Osteoblast (primary cell): ENCODE measurements at places on chromosomes 12 and 14. TPM values are rescaled to one million over a fixed set of nuclear protein-coding genes. Genes with fewer than 3 reads are reported as not detected.
A peak's percentile ranks its signal among the peaks of the same experiment; 100 is the strongest.

NCKAP5L gene
- total RNA-seq: 34.8 and 40.5 TPM in 2 replicates

CAPRIN2 gene
- 32.9 and 42.7 TPM in 2 replicates for total RNA-seq

NXPH4 gene
- total RNA-seq: 0.88 and 1.1 TPM in 2 replicates

AMHR2 gene
- not detected in 2 replicates for total RNA-seq

TESPA1 gene
- not detected in 2 replicates for total RNA-seq

NFKBIA gene
- total RNA-seq: 43.6 and 51.0 TPM in 2 replicates

TMPRSS12 gene
- total RNA-seq: not detected in 2 replicates

P3H3 gene
- 108 and 130 TPM in 2 replicates for total RNA-seq

WSCD2 gene
- total RNA-seq: 0.36 TPM in 1 of 2 replicates, not detected in the other

OTOGL gene
- 0.36 and 0.59 TPM in 2 replicates for total RNA-seq

MDGA2 gene
- not detected in 2 replicates for total RNA-seq

ABCC9 gene
- total RNA-seq: 14.5 and 28.3 TPM in 2 replicates

C2CD5 gene
- total RNA-seq: 22.1 and 25.0 TPM in 2 replicates

TSHR gene
- not detected in 2 replicates for total RNA-seq

CMA1 gene
- total RNA-seq: not detected in 2 replicates

ZFYVE1 gene
- 30.8 and 38.0 TPM in 2 replicates for total RNA-seq

MIPOL1 gene
- 9.0 and 9.7 TPM in 2 replicates for total RNA-seq

- no peaks in the 10 kb centered on the region for H3K36me3 ChIP-seq
- H3K27me3 ChIP-seq: peaks cover 19% of the 10 kb centered on the region
- DNase-seq: no peak
- H3K4me1 ChIP-seq: no peaks in the 10 kb centered on the region
- no peak overlapping the region for H3K27ac ChIP-seq
Measured at GRCh38 chr14:22797017-22797917, 18.0 kb downstream of the SLC7A7 start.

DNA sequence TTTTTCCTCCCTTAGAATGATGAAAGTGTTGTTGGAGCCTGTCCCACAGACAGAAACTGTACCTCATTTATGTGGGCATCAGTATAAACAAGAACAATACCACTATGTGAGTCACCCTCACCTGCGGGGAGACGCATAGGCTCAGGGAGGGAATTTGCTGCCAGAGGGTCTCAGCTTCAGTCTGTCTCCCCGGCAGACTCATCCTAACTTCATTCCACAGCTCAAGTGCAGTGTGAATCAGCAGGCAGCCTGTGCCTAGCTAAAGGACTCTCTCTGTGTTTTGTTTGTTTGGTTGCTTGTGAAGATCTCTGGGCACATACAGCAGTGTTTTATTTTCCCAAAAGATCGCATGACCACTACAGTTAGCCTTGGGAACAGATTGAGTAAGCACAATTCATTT, 98.9 kb downstream of the PRKCH start:
- peak; percentile 19 for DNase-seq
- no peaks in the 10 kb centered on the region for H3K4me1 ChIP-seq
- H3K36me3 ChIP-seq: no peaks in the 10 kb centered on the region

DNA sequence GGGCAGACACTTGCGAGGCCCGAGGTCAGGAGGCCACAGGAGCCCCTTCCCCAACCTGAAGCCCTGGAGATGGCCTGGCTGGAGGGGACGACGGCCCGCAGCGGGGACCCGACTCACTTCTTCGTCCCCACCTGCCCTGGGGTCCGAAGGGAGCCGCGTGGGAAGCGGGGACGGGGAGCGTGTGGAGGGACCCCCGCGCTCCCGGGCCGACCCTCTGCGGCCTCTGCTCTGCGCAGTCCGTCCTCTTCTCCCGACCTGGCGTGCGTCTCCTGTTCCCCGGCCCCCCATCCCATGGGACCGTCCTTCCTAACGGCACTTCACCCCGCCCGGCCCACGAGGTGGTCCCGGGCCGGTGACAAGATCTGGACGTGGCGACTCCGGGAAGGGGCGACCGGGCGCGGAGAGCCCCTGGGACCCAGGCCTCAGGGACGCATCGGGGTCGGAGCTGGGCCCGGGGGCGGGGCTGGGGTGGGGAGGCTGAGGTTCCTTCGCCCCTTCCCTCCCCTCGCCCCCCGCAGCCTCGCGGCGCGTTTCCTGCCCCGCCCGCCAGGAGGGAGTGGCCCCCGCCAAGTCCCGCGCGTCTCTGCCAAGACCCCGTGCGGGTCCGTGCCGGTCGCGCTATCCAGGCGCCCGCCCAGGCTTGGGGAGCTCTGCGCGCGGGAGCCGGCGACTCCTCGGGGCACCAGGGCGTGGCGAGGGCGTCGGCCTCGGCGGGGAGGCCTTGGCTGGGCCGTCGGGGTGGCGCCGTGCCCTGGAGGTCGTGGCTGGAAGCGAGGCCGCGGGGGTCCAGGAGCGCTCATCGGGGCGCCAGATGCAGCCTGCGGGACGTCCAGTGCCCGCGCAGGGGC, 97.1 kb downstream of the TNFAIP2 start:
- H3K36me3 ChIP-seq: no peaks in the 10 kb centered on the region
- peaks cover 40% of the 10 kb centered on the region for H3K27me3 ChIP-seq
- no peak overlapping the region for H3K4me3 ChIP-seq
- no peak overlapping the region for H3K27ac ChIP-seq
- no peak for DNase-seq

- peak; percentile 18 for DNase-seq
- no peak overlapping the region for H3K4me3 ChIP-seq
- H3K27ac ChIP-seq: peak overlapping the region; percentile 15
Measured at GRCh38 chr12:95723693-95724384, 66.7 kb downstream of the NTN4 start.

GRCh38 chr12:5201554-5202218, 158.0 kb downstream of the KCNA5 start:
- H3K27me3 ChIP-seq: no peaks in the 10 kb centered on the region
- DNase-seq: no peak
- no peak overlapping the region for H3K27ac ChIP-seq

GRCh38 chr14:39219075-39219499, 14.6 kb upstream of the MIA2 start:
- no peak overlapping the region for H3K27ac ChIP-seq
- H3K36me3 ChIP-seq: no peaks in the 10 kb centered on the region
- no peaks in the 10 kb centered on the region for H3K27me3 ChIP-seq
- no peak overlapping the region for H3K4me3 ChIP-seq

DNA sequence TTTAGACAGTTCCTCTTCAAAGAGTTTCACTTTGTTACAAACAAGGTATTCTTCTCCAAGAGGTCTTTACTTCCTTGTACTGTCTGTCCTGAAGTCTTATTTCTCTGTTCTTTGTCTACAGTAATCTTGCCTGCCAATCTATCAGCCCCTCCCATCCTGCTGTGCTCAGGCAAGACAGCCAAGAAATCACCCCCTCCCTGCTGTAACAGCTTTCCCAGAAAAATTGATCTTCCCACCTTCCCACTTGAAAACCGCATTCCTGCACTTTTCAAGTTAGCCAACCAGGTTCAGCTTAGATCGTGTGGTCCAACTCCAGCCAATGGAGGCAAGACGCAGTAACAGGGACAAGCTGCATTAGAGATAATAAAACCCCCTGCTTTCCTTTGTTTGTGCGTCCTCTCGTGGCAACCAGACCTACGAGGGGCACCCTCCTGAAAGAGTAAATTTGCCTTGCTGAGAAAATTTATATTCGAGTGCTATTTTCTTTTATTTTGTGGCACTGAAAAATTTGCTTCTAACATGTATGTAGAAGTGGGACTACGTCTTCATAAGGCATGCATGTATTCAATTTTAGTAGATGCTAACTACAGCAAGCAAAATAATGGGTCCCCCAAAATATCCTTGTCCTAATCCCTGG, 46.5 kb upstream of the ESR2 start:
- H3K27ac ChIP-seq: no peak overlapping the region
- no peaks in the 10 kb centered on the region for H3K27me3 ChIP-seq
- H3K4me1 ChIP-seq: peaks cover 9% of the 10 kb centered on the region
- DNase-seq: no peak
- H3K4me3 ChIP-seq: no peak overlapping the region

- DNase-seq: peak; percentile 82
- no peaks in the 10 kb centered on the region for H3K27me3 ChIP-seq
- H3K27ac ChIP-seq: peak overlapping the region; percentile 28
- peaks cover 14% of the 10 kb centered on the region for H3K4me1 ChIP-seq
Measured at GRCh38 chr12:111368291-111368787, 556 bp downstream of the PHETA1 start.

DNA sequence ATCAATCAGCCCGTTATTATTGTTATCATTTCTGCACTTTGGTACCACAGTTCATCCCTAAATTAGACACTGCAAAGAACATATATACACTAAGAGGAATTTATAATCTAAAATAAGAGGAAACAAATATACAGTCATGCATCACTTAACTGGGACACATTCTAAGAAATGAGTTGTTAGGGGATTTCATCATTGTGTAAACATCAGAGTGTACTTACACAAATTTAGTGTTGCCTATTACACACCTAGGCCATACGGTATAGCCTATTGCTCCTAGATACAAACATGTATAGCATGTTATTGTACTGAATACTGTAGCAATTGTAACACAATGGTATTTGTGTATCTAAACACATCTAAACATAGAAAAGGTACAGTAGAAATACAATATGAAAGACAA, 190.5 kb downstream of the BMP4 start:
- H3K36me3 ChIP-seq: no peaks in the 10 kb centered on the region
- H3K4me1 ChIP-seq: no peaks in the 10 kb centered on the region
- no peak for DNase-seq
- H3K4me3 ChIP-seq: no peak overlapping the region
- H3K27me3 ChIP-seq: peaks cover 12% of the 10 kb centered on the region

GRCh38 chr14:33669111-33669510, 281.8 kb downstream of the EGLN3 start:
- H3K4me1 ChIP-seq: peaks cover 6% of the 10 kb centered on the region
- no peaks in the 10 kb centered on the region for H3K36me3 ChIP-seq
- H3K4me3 ChIP-seq: no peak overlapping the region
- H3K27ac ChIP-seq: no peak overlapping the region
- DNase-seq: no peak
- no peaks in the 10 kb centered on the region for H3K27me3 ChIP-seq

GRCh38 chr12:40248585-40249297, 23.9 kb downstream of the LRRK2 start:
- no peaks in the 10 kb centered on the region for H3K27me3 ChIP-seq
- no peak for DNase-seq
- peaks cover 3% of the 10 kb centered on the region for H3K4me1 ChIP-seq

DNA sequence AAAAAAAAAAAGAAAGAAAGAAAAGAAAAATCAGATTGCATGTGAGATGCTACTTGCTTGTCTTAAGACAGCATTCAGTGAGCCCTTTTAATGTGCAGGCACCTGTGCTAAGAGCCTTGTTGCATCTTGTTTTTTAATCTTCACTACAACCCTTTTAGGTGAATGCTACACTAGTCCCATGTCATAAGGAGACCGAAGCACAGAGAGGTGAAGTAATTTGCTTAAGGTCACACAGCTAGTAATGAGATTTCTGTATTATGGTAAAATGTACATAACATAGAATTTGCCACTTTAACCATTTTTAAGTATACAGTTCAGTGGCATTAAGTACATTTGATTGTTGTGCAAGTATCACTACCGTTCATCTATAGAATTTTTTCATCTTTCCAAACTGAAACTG, 32.1 kb upstream of the PWP1 start:
- no peak overlapping the region for H3K27ac ChIP-seq
- H3K27me3 ChIP-seq: no peaks in the 10 kb centered on the region
- H3K4me3 ChIP-seq: no peak overlapping the region
- DNase-seq: no peak
- H3K36me3 ChIP-seq: no peaks in the 10 kb centered on the region

DNA sequence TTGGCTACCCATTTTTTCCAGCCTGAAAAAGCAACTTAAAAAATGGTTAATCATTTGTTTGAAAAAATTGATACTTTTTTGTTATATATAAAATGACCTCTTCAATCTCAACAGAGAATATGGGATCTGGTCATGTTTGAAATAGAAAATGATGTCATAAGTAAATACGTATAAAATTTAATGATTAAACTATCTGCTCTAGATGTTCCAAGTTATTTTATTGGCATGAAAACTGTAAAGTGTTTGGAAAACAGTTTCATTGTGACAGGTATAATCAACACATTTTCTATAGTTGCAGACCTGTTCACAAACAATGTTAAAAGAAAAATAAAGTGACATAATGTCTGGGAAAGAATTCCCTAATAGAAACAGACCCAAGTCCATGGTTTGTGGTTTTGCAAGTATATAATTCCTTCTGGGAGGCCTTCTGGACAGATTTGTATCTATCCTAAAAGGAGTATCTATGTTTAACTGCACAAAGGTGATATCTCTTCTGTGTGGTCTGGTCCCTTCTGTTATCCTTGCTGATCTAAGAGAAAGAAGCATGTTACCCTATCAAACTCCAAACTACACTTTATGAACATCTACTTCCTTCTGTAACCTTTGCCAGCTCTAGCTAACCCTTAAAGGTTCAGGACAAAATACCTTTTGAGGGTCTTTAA, 39.5 kb upstream of the LRIG3 start:
- H3K27ac ChIP-seq: no peak overlapping the region
- no peak for DNase-seq
- H3K27me3 ChIP-seq: no peaks in the 10 kb centered on the region
- H3K4me1 ChIP-seq: no peaks in the 10 kb centered on the region
- no peaks in the 10 kb centered on the region for H3K36me3 ChIP-seq
- no peak overlapping the region for H3K4me3 ChIP-seq

GRCh38 chr12:57046947-57047890, 2.7 kb downstream of the MYO1A start:
- peaks cover 10% of the 10 kb centered on the region for H3K4me1 ChIP-seq
- DNase-seq: no peak
- H3K4me3 ChIP-seq: no peak overlapping the region

DNA sequence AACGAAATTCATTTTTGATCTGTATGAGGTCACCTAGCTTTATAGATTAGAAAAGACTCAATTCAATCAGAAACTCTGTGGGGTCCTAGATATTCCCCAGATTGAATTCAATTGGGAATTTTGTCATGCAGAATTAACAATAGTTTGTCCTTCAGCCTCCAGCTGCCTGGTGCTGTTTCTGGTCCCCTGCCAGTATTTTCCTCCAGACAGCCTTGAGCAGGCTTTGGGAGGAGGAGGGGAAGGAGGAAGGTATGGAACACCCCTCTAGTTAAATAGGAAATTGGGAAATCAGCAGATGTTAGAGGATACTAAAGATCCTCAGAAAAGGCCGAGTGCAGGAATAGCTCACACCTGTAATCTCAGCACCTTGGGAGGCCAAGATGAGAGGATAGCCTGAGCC, 10.6 kb downstream of the GRIP1 start:
- no peak overlapping the region for H3K4me3 ChIP-seq
- no peaks in the 10 kb centered on the region for H3K27me3 ChIP-seq
- no peaks in the 10 kb centered on the region for H3K4me1 ChIP-seq
- no peak overlapping the region for H3K27ac ChIP-seq
- peak; percentile 39 for DNase-seq

GRCh38 chr14:96934638-96935330, 137.6 kb downstream of the VRK1 start:
- H3K4me1 ChIP-seq: no peaks in the 10 kb centered on the region
- H3K27me3 ChIP-seq: no peaks in the 10 kb centered on the region
- no peaks in the 10 kb centered on the region for H3K36me3 ChIP-seq
- DNase-seq: no peak
